Heart left ventricle (tissue), 16 donors: ENCODE measurements at places on chromosomes 3 and 15. TPM values are rescaled to one million over a fixed set of nuclear protein-coding genes. Genes with fewer than 3 reads are reported as not detected.

NDUFB4 gene
- 505 TPM for total RNA-seq

GALNT15 gene
- total RNA-seq, result 0.96 TPM

PODXL2 gene
- total RNA-seq, result 1.00 TPM

DNA sequence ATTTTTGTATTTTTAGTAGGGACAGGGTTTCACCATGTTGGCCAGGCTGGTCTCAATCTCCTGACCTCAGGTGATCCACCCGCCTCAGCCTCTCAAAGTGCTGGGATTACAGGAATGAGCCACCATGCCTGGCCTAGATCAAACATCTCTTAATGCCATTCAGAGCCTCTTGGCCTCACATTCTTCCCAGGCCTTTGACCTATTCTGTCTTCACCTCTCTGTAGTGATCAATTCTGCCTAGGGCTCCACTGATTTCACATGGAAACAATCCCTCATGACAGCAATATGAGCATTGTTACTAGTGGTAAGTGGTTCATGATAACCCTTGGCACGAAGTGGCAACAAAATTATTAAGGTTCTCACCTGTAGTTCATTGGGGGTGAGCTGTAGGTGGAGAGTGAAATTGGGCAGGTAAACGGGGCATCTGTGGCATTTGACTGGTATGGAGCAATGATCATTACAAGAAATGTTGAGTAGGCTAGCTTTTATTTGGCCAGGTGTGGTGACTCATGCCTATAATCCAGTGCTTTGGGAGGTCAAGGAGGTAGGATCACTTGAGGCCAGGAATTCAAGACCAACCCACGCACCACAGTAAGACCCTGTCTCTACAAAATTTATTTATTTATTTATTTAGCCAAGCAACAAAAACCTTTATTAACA lies 4.8 kb upstream of the ARPIN start:
- DNase-seq, result no peak

DNA sequence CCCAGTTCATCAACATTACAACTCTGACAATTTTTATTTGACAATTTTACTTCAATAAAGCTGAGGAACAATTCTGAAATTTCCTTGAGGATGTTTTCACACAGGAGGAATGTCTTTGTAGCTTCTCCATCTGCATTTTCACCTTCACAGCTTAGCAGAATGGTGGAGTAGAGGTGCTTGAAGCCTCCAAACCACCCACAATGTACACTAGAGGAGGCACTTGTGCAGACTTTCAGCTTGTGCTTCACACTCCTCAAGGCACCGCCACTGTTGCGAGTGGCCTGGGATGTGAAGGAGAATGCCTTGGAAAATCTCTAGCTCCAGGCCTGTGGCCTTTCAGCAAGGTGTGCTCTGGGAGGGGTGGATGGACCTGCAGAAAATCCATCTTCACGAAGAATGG lies 181.9 kb downstream of the EPHB1 start:
- DNase-seq, result no peak

GRCh38 chr15:65303687-65304380 lies 643 bp upstream of the RNU5B-1 start:
- DNase-seq, result peak; percentile 44

- peak; percentile 55 for DNase-seq
These were observed 876 bp downstream of the PLSCR1 start for GRCh38 chr3:146543461-146544001.

- DNase-seq, result no peak
These were observed 317.2 kb upstream of the PROK2 start for GRCh38 chr3:72102112-72102616.

DNA sequence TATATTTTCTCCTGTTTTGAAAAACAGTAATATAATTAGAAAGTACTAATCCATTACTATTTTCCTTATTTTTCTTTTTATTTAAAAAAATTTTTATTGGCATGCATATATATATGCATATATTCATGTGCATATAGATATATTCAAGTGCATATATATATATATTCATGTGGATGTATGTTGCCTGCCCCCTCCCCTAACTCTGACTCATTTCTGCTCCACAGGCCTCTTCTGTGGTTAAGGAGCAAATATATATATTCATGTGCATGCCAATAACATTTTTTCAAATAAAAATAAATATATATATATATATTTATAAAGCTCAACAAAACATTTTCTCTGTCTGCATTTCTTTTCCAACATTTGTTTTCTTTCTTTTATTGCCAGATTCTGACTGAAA lies 13.6 kb upstream of the CORO2B start:
- DNase-seq, result no peak

DNA sequence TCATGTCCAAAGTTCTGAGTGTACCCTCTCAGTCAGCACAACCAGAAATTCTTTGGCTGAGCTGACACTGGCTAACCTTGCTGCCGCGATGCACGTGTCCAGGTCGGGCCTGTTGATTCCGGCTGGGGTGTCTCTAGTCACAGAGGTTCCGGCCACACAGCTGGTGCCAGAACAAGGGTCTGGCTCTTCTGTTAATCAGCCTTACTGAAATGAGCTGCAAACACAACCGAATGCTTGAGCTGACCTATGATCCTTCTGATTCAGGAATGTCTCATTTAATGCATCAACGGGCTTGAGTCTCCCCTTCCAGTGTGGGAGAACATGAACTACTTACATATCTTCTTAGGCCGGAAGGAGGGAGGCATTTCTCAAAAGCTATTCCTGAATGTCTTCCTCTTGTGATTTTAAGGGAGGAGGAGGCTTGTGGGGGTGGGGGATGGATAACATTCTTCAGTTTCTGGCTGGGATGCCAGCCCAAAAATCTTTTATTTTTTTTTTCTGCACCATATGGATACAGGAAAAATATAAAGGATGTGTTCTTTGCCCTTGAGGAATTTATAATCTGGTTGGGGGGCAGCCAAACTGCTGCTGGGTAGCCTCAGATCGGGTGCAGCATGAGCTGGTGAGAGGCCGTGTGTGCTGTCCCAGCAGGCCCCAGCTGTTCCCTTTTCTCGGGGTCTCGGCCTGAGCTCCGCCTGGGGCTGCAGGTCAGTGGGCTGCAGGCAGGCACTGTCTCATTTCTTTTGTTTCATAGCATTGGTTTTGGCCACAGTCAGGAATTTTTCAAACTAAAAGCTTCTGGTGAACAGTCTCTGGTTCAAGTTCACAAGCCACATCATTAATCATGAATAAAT lies 319.1 kb upstream of the TBL1XR1 start:
- no peak for DNase-seq

PARL gene
- 37.9 TPM for total RNA-seq

- no peak for DNase-seq
These were observed 187.1 kb upstream of the STT3B start for GRCh38 chr3:31345581-31345980.

DNA sequence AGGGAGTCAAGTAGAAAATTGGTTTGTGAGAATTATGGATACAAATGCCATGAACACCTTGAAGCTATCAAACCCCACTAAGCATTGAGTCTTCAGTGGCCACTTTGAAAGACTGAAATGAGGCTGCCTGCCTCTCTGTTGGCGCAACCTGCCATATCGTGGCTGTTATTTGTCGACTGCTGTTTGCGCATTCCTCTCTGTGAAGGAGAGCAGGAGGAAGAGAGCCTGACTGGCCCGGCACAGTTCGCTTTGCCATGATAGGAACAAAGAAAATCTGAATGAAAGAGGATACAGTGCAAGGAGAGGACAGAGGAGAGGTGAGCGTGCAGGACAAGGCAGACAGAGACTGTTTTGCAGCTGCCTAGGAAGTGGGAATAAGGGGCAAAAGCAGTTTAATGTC lies 289.4 kb downstream of the RYR3 start:
- no peak for DNase-seq

- no peak for DNase-seq
These were observed 69.1 kb upstream of the TAMM41 start for GRCh38 chr3:11915621-11916424.

SLC22A14 gene
- not detected for total RNA-seq

- DNase-seq, result no peak
These were observed 21.4 kb downstream of the NEK11 start for GRCh38 chr3:131048030-131048429.

DNA sequence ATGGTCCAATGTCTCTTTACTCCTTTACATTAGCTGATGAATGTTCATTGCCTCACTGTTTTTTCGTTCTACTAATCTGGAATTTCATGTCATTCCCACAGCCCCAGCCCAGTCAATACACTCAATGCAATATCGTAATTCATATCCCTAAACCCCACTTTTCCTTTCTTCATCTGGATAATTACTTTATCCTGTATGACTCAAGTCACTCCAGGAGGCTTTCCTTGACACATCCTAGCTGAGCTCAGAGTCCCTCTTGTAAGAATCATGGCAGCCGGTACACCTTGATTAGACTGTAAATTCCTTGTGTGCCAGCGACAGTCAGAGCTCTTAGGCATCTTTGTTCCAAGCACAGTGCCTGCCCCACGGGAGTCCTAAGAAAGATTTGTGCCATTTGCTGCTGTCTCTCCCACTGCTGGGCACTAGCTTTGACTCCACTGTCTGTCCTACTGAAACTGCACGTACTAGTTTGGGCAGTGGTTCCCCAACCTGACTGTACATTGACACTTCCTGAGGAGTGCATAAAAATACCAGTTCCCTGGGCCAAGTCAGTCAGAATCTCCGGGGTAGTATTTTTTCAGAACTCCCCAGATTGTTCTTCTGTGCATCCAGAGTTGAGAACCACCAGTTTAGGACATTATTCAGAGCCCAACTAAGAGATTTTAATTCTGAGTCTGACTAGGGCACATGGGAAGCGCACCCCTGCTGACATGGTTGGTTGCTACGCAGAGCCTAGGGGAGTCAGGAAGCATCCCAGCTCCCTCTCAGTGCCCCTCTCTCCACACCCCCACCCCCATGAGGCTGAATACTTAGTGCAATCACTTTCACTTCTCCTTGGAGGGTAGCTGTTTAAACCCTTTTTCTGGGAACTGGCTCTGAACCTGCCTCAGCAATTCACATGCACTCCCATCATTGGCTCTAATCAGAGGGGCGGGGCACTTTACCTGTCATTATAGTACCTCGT lies 19.5 kb upstream of the C3orf70 start:
- DNase-seq, result no peak

DNA sequence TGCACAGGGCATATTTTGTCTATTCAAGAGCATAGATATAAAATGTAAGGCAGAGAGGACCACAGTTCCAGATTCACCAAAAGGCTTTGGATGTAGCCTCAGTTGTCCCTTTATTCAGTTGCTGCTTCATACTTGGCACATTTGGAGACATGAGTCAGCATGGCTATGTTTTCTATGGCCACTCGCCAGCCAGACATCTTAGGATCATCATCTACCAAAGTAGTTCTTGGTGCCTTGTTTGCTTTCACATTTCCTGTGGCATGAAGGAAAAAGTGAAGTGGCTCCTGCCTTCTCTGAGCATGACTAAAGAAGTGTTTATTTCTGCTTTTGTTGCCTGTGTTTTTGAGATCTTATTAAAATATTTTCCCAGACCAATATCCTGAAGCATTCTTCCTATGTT lies 7.2 kb downstream of the SUSD5 start:
- DNase-seq, result no peak

DNA sequence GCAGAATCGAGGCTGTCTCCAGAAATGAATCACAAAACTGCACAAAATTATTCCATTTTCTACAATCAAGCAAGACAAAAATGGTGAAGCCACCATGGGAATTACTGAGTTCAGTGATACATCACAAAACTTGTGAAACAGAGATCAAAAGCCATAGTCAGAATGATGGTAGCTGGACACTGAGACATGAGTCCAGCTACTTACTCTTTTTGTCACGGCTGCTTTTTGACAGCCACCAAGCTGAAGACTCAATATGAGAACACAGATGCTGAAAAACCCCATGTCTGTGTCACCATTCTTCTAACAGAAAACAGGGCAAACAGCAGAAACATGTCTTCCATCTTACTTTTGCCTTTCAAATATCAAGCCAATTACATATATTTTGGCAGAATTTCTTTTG lies 237.6 kb downstream of the LPP start:
- no peak for DNase-seq

GRCh38 chr3:54034971-54035370 lies 87.4 kb upstream of the CACNA2D3 start:
- DNase-seq, result no peak

HCN4 gene
- 7.6 TPM for total RNA-seq

- DNase-seq, result peak; percentile 63
These were observed 24.6 kb upstream of the DMXL2 start for GRCh38 chr15:51647128-51647562.

GRCh38 chr3:122063908-122064307 lies 8.7 kb downstream of the CD86 start:
- DNase-seq, result no peak

- DNase-seq, result no peak
These were observed 647 bp downstream of the HMG20A start for GRCh38 chr15:77421370-77421700.

DNA sequence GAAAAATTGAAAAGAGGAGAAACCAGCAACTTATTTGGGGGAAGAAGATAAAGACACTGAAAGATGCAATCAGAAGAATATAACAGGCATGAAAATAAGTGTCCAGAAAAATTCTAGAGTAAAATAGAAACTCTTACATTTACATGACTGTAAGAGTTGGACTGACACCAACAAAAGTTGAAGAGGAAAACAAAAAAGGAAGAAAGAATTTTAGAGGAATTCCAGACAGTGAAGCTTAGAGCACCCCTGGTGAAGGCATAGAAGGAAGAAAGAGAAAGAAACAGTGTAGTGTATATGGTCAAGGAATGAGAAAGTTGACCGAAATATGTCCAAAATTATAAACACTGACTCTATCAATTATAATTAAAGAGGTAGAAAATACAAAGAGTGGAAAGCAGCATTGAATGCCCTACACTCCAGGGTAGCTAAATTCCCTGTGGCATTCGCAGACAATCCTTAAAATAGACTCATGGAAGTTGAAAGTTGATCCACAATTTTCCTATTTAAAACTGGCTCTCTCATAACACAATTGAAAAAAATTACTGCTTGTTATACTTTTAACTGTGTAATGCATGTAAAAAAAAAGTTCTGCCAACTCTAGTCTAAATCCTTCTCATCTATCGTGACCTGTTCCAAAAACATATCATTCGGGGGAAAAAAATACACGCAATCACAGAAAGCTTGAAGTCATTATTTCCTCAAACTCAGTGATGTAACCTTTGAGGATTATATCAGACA lies 102.6 kb upstream of the ABI3BP start:
- DNase-seq, result no peak
